WTC11 (cell line): ENCODE measurements at places on chromosomes 16 and 17.

DNA sequence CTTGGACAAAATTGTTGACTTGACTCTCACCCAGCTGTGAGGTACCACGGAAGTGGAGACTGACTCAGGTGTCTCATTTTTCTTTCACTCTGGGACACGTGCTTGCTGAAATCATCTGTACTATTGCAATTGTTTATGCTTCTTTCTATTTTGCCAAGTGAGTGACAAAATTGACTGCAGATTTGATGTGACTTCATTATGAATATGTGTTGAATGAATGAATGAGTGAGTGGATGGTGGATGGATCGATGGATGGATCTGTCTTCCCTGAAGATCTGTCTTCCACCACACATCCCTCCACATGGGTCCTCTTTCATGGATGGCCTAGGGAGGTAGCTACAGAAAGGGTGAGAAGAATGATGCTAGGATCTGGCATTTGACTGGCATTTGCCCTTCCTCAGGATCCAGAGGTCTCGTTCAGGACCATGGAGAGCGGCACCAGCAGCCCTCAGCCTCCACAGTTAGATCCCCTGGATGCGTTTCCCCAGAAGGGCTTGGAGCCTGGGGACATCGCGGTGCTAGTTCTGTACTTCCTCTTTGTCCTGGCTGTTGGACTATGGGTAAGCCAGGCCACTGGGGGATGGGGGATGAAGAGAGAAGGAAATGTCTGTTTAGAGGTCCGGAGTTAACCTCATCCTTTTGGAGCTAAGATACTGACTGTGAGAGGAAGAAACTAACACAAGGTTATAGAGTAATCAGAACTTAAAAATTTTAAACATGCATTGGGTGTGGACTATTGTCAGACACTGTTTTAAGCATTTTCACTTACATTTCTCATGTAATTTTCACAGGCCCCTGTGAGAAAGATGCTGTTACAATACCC is 12.7 kb downstream of the SLC5A11 start:
- DNase-seq, result peak; percentile 81

GRCh38 chr17:16515933-16516332 is 23.9 kb upstream of the LRRC75A start:
- DNase-seq, result no peak

GRCh38 chr16:28257256-28257655 is 35.1 kb upstream of the SBK1 start:
- no peak for DNase-seq

DNA sequence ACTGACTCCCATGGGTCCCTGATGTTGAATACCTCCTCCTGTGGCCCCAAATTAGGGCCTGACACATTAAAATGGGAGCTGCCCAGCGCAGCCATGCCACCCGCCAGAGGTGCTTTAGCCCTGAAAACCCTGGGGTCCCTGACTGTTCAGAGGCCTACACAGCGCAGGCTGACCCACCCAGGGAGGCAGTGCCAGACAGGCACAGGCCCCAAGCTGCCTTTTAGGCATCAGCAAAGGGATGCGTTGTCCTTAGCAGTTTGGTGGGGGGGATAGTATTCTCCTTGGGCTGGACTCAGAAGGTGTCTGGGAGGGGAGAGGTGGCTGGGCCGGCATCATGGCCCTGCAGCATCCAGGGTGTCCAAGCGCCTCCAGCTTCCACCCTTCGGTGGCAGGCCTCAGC is 1.4 kb downstream of the RAPGEFL1 start:
- no peak for DNase-seq

DNA sequence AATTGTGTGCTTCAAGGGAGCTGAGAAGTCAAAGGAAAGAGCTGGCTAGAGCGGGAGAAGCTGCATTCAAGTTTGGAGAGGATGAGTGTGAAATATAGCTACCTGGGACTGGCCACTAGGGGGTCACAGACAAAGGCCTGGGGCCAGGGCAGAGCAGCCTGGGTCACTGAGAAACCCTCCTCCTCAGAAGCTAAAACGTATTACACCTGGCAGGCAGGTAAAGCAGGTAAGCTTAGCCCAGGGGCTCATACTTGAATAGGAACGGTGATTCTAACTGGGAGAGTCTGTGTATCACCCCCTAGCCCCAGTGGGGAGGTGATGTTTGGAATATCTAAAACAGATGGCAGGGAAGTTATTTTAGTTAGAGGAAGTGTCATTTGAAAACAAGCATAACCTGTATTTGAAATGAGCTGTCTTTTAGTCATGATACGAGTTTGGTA is 6.8 kb downstream of the KRT37 start:
- DNase-seq, result peak; percentile 59

DNA sequence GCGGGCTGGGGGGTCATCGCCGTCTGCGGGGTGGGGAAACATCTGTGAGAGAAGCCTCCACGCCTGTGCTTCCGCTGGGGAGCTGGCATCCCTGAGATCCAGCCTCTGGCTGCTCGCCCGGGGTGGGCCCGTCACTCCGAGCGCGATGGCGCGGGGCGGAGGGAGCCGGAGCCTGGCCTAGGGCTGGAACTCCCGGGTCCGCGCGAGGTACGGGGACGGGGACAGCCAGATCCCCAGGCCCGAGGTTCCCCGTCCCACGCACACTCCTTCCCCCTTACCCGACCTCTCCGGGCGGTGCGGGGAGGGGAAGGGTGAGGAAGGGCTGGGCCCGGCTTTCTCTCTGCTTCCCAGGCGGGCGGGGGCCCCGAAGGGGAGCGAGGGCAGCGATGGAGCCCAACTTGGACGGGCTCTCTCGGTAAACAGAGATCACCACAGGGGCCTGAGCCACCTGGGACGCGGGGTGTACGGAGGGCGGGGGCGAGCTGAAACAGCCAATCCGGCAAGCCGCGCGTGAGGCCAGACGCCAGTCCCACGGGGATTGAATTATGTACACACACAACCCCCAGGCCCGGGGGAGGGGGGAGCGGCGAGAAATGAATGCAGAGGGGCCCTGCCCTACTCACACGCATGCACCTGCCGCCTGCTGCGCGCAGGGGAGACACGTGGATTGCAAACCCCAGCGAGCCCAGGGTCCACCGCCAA is at the start of gene SLC16A11:
SLC16A11 (minus strand) TSS at position 596 of the 702 bp plus-strand sequence; CDS start at position 17, 579 bp downstream.
- DNase-seq, result peak; percentile 41

- no peak for DNase-seq
Measured at GRCh38 chr16:6018848-6019489, 921.4 kb upstream of the EEF2KMT start.

DNA sequence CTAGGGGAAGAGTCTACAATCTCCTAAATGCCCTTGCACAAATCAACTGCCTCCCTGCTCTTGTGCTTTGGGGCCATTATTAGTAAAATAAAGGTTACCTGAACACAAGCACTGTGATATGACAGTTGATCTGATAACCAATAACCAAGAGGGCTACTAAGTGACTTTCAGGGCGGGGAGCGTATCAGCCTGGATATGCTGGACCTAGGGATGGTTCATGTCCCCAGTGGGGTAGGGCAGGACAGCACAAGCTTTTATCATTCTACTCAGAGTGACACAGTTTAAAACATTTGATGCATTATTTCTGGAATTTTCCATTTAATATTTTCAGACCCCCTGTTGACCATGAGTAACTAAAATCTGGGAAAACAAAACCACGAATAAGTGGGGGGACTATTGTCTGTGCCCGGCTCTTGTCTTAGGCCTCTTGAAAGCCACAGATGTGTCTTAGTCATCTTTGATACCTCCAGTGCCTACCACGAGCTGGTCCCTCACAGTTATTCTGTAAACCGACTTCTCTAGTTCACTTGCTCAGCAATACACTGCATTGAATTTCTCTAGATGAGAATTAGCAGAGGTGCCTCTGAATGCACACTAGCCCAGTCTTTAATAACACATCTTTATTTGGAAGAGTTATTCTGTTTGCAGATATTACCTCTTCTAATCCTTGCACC is 94.6 kb upstream of the DHX40 start:
- no peak for DNase-seq

GRCh38 chr17:28698253-28698941 is 13.3 kb downstream of the PROCA1 start:
- DNase-seq, result no peak

GRCh38 chr16:15460601-15461000 is 26.2 kb downstream of the BMERB1 start:
- DNase-seq, result no peak

DNA sequence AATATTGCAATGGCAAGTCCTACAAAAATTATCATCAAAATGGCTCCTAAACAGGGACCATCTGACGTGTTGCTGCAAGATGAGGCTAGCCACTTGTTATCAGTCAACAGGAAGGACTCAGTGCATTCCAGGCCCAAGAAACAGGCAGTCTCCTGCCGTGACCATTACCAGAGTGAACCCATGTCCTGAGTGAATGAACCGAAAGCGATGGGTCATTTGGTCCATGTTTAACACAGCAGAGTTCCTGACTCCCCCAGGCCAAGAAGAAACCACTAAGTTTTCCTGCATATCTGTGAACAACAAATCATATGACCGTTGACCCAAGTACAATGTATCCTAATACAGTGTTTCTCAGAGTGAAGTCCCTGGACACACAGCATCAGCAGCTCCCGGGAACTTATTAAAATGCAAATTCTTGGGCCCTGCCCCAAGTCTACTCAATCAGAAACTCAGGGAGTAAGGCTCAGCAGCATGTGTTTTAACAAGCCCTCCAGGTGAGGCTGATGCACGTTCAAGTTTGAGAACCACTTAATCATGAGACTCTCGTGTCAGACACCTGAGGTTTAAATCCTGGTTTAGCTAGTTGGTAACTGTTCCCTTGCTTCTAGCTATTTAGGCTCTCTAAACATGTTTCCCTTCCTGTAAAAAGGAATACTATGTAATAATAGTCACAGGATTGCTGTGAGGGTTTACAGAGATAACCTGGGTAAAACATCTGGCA is 429.4 kb upstream of the MAF start:
- no peak for DNase-seq

GRCh38 chr17:80817861-80818260 is 173.8 kb upstream of the CHMP6 start:
- DNase-seq, result no peak

DNA sequence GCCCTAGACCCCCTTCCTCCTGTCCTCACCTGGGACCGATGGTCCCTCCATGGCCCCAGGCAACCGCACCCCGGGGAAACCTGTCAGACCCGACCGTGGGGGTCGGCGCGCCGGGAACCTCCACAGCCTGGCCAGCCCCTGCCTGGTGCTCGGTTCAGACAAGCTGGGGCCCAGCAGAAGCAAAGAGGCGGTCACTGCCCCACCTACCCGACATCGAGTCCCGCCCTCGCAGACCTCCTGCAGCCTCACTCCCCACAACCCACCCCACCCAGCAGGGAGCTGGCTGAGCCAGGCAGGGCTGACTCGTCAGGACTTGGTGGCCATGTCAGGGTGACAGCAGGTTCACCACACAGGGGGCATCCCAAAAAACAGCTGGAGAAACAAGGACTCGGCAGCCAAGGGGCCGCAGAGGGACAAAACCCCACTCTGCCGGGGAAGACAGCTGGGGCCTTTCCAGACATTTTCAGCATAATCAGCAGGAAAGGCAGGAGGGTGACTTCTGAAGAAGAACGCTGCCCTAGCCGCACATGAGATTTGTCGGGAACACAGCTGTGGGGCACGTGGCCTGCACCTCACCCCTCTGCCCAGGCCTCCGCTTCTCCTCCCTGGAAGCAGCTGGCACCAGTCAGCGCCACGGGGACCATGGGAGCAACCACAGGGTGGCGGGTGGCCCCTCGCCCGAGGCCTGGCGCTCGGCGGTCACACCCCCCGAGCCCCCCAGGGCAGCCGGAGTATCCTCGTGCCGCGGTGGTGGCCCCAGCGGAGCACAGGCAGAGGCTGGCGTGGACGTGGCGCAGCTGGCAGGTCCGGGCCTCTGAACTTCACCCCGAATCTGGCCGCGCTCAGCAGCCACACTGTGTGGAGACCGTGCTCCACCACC is 22.9 kb downstream of the GNPTG start:
- no peak for DNase-seq

GRCh38 chr16:14549789-14550153 is 80.3 kb downstream of the PARN start:
- DNase-seq, result no peak

DNA sequence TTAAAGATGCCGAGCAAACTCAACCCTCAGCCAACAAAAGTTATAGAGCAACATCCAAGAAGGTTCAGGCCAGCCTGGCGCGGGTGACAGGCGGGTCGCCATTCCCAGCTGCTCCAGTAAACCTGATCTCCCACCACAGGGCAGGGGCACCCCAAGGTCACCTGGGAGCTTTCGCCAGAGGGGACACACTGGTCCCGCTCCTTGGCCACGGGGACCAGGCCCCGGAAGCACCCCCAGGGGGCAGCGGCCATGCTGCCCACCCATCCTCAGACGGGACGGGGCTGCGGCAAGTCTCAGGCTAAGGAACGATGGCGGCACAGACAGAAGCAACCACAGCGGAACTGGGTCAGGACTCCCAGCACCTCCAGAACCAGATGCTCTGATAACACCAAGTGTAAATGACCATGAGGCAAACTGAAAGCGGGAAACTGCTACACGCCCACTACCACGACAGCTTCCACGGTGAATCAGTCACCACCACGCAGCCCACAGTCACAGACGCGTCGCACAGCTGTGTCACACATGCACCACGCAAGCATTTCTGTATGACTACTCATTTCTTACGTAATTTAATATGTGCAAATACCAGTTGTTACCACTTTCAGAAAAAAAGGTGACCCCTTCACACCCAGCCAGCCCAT is 14.1 kb upstream of the CCDC154 start:
- DNase-seq, result no peak

DNA sequence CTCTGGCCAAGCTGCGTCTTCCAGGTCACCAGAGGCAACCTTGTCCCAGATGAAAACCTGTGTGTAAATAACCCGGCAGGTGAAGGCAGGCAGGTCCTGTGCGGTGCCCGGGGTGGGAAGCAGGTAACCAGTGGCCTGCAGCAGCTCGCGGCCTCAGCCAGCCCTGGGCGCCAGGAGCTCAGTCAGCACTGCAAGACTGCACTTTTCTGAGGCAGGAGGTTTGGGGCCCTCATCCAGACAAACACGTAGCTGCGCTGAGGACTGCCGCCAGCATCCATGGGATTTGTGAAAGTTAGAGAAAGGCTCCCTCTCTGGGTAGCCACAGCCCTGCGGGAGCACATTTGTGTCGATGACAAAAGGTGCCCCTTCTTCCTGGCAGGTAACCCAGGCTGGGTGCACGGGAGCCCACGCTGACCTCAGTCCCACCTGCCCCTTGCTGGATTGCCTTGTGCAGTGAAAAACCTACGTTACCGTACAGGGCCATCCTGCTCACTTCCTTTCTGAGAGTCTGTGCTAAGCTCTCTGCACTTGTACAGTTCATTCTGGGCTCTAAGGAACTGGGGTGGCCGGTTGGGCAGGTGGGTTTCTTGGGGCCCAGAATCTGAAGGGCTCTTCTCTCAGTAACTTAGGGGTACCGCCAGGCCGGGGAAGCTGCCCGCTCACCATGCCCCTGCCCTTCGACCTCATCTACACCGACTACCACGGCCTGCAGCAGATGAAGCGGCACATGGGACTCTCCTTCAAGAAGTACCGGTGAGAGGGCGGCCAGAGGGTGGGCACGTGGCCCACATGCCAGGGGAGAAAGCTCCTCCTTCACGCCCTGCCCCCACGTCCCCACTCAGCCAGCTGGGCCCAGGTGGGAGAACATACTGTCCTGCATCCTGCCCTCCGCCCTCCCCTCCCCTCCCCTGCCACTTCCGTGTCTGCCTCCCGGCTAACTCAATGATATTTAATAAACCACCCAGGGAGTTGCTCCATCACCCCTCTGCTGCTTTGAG is 56.4 kb downstream of the MGAT5B start:
- no peak for DNase-seq
